Nephron progenitor cell (in vitro differentiated cells): ENCODE measurements at places on chromosomes 16 and 17.
A peak's percentile ranks its signal among the peaks of the same experiment; 100 is the strongest.

DNA sequence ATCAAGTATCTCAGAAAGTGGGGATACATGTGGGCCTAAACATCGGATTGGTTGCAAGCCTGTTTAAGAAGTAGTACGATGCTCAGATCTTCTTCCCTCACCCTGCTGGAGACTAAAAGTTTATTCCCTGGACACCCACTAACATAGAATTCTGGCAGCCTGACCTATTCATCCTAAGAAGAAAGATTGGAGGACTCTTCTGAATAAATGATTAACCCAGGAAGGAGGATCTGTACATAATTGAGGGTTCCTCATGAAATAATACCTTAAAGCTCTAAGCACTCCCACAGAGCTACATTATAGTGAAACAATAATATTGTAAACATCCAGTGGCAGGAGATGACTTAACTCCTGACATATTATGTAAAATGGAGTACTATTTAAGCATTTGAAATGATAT lies 111.7 kb downstream of the NLK start:
- DNase-seq = no peak

- DNase-seq = no peak
Observed at GRCh38 chr16:9687737-9688319, 494.4 kb downstream of the GRIN2A start.

GRCh38 chr17:77147357-77147801 lies 6.6 kb downstream of the SEC14L1 start:
- no peak for DNase-seq

- DNase-seq = no peak
Observed at GRCh38 chr16:1960665-1961630, 1.6 kb downstream of the NDUFB10 start.

DNA sequence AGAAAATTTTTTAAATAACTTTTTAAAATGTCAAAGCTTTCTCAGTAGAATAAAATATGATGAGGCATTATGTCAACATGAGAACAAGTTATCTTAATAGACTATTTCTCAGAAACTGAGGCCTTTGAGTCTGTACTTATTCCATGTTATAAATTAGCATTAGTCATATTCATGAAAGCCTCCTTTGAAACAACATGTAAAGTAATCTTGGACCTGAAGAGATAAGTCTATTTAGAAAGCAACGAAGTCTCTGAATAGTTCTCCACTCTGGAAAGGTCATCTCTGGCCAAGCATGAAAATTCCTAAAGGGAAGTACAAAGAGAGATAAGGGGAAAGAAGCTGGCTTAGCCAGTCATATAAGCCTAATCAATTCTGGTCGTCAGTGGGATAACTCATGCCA lies 150.8 kb downstream of the CYB561 start:
- DNase-seq = no peak

DNA sequence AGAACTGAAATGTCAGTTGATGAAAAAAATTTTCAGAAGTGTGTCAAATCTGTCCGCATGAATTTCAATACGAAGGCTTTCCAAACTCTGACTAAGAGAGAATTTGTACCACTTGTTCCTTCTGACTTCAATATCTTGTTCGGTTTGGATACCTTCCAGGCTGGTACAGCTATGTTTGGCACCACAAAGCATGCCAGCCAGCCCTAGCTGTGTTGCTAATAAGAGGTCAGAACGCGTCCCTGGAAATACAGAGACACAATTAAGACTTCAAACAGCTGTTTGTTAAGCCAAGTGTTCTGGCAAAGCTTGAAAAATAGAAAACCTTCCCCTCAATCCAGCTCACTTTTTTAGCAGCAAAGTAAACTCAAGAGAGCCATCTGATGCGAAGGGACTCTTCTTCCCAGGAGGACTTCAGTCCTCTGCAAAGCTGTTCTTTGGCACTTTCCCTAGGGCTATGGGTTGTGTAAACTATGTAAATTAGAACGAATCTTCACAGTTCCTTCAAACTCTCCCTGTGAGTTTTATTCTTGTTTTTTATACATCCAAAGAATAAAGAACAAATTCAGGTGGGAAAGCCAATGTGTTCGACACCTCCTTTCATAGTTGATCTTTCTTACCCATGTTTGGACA lies 35.1 kb downstream of the GRB2 start:
- no peak for DNase-seq

DNA sequence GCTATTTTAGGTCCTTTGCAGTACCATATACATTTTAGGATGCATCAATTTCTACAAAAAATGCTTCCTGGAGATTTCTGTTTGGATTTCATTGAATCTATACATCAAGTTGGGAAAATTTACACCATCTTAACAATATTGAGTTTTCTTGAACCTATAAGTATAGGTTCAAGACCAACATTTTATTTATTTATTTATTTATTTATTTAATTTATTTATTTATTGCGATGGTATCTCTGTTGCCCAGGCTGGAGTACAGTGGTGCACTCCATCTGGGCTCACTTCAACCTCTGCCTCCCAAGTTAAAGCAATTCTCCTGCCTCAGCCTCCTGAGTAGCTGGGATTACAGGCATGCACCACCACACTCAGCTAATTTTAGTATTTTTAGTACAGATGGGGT lies 125.0 kb upstream of the HS3ST2 start:
- no peak for DNase-seq

GRCh38 chr16:79402356-79402755 lies 198.2 kb downstream of the MAF start:
- no peak for DNase-seq

- no peak for DNase-seq
Observed at GRCh38 chr16:71916397-71916920, 21.1 kb downstream of the IST1 start.

GRCh38 chr16:49739381-49739780 lies 116.5 kb downstream of the ZNF423 start:
- peak; percentile 39 for DNase-seq

DNA sequence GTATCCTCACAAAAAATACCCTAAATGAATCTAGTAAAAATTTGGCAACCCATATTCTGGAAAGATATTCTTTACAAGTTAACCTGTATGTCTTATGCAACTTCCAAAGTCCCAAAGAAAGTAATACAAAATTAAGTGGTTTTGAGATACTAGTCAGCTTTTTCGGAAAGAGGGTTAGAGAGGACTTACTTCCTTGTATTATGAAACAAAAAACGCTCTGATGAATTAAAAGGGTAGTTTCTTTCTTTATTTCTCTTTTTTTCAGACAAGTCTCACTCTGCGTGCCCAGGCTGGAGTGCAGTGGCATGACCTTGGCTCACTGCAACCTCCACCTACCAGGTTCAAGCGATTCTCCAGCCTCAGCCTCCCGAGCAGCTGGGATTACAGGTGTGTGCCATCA lies 51.6 kb downstream of the KANSL1 start:
- no peak for DNase-seq

DNA sequence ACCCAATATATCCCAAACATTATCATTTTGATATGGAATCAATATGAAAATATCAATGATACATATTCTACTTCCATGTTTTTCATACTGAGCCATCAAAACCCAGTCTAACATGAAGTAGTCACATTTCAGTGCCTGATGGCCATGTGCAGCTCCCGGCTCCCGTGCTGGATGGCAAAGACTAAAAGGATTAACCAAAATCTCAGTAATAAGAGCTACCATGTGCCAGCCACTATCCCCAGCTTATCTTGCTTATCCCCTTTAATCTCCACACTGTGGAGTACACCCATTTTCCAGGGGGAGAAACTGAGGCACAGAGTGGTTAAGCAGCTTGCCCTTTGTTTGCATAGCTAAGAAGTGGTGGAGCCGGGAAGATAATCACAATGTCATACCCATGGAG lies 9.2 kb downstream of the CD300LG start:
- no peak for DNase-seq

DNA sequence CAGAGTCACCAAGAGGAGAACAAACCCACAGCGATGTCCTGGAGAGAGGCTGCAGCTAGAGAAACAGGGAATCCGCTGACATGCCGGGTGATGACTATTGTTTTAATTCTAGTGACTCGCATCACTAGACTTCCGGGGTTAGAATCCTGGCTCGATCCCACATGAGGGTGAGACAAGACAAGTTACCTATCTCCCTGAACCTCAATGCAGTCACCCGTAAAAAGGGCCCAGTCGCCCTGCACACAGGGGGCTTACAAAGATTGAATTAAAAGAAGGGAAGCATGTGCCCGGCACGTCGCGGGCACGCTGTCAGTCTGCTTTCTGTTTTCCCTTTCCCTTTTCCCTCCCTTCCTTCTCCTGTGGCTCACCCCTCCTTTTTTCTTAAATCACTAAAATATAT lies 212.9 kb upstream of the FOXF1 start:
- no peak for DNase-seq

- no peak for DNase-seq
Observed at GRCh38 chr16:337975-338575, 14.4 kb downstream of the AXIN1 start.
